ENCODE measurements at places on chromosomes 16 and 17.

GRCh38 chr16:9378876-9379275, 287.4 kb downstream of the HAPSTR1 start:
- H3K36me3 ChIP-seq = no peaks in the 10 kb centered on the region
- H3K4me3 ChIP-seq = no peak overlapping the region
- DNase-seq = peak; percentile 29
- peaks cover 17% of the 10 kb centered on the region for H3K4me1 ChIP-seq
- no peak overlapping the region for H3K27ac ChIP-seq

DNA sequence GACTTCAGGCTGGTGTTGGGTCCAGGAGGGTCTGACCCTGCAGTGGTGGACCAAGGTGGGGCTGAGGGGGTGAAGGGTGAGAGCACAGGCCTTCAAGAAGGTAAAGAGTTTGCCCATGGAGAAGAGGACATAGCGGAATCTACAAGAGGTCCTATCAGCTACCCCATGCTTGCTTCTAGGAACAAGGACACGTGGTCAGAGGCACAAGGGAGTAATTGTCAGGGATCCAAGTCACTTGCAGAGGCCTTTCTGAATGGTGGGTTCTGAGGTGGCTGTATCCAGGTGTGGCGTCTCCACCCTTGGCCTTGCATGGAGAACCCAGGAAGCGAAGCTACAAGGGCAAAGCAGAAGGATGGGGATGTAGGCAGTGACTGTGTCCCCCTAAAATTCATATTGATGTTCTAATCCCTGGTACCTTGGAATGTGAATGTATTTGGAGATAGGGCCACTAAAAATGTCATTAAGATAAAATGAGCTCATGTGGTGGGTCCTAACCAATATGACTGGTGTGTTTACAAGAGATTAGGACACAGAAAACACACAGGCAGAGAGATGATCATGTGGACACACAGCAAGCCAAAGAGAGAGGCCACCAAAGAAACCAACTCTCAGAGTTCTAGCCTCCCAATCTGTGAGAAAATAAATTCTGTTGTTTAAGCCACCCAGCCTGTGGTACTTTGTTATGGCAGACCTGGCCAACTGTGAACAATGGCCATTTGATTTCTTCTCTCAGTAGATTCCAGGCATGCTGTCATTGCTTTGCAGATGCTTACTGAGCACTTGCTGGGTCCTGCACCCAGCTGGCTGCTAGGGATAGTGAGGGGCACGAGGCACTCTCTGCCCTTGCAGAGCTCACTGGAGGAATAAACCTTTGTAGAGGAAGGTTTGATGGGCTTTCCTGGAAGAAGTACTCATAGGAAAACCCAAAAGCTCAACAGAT, 75.8 kb downstream of the UTP18 start:
- no peaks in the 10 kb centered on the region for H3K36me3 ChIP-seq
- peaks cover 70% of the 10 kb centered on the region for H3K27me3 ChIP-seq
- no peaks in the 10 kb centered on the region for H3K4me1 ChIP-seq

GRCh38 chr17:29032013-29032856, 10.7 kb upstream of the PIPOX start:
- no peak for DNase-seq
- H3K4me1 ChIP-seq = no peaks in the 10 kb centered on the region
- no peak overlapping the region for H3K27ac ChIP-seq
- H3K27me3 ChIP-seq = no peaks in the 10 kb centered on the region
- H3K4me3 ChIP-seq = no peak overlapping the region

- H3K4me1 ChIP-seq = peaks cover 28% of the 10 kb centered on the region
- peaks cover 29% of the 10 kb centered on the region for H3K36me3 ChIP-seq
- no peak for DNase-seq
- no peak overlapping the region for H3K27ac ChIP-seq
These were observed 16.5 kb upstream of the ZNF750 start for GRCh38 chr17:82856361-82856760.

- H3K27me3 ChIP-seq = no peaks in the 10 kb centered on the region
- H3K4me1 ChIP-seq = no peaks in the 10 kb centered on the region
- DNase-seq = no peak
- H3K4me3 ChIP-seq = no peak overlapping the region
- H3K27ac ChIP-seq = no peak overlapping the region
These were observed 41.3 kb upstream of the RASD1 start for GRCh38 chr17:17537311-17538099.

GRCh38 chr17:68670967-68671693, 70.0 kb upstream of the FAM20A start:
- no peak overlapping the region for H3K4me3 ChIP-seq
- no peaks in the 10 kb centered on the region for H3K4me1 ChIP-seq
- peaks cover 49% of the 10 kb centered on the region for H3K27me3 ChIP-seq
- H3K27ac ChIP-seq = no peak overlapping the region

GRCh38 chr17:66123163-66123562, 68.8 kb downstream of the CEP112 start:
- no peaks in the 10 kb centered on the region for H3K4me1 ChIP-seq
- no peaks in the 10 kb centered on the region for H3K36me3 ChIP-seq
- no peaks in the 10 kb centered on the region for H3K27me3 ChIP-seq
- no peak overlapping the region for H3K4me3 ChIP-seq
- H3K27ac ChIP-seq = no peak overlapping the region
- no peak for DNase-seq

DNA sequence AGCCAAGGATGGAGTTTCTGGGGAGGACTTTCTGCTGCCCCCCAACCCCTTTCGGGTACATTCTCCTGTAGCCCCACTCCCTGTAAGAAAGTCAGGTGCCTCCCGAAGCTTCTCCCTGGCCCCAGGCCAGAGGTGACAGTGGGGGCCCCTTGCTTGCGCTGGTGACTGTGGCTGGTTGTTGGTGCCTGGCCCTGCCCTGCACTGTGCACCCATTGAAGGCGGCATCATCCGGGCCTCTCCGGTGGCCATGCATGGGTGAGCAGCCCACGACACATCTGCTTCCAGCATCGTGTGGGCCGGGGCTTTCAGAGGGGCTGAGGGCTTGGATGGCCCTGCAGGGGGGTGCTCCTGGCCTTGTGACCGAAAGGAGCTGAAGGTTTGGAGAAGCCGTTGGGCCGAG, 297.0 kb downstream of the SEC14L1 start:
- no peak overlapping the region for H3K4me3 ChIP-seq
- no peak for DNase-seq
- H3K36me3 ChIP-seq = peaks cover 40% of the 10 kb centered on the region

GRCh38 chr16:49620158-49620868, 235.6 kb downstream of the ZNF423 start:
- H3K27ac ChIP-seq = no peak overlapping the region
- peak; percentile 60 for DNase-seq
- H3K27me3 ChIP-seq = peaks cover 27% of the 10 kb centered on the region
- no peak overlapping the region for H3K4me3 ChIP-seq
- H3K4me1 ChIP-seq = no peaks in the 10 kb centered on the region
- H3K36me3 ChIP-seq = no peaks in the 10 kb centered on the region

- H3K4me3 ChIP-seq = no peak overlapping the region
- no peaks in the 10 kb centered on the region for H3K36me3 ChIP-seq
- H3K27me3 ChIP-seq = no peaks in the 10 kb centered on the region
These were observed 190.9 kb downstream of the HS3ST3A1 start for GRCh38 chr17:13410874-13411273.

DNA sequence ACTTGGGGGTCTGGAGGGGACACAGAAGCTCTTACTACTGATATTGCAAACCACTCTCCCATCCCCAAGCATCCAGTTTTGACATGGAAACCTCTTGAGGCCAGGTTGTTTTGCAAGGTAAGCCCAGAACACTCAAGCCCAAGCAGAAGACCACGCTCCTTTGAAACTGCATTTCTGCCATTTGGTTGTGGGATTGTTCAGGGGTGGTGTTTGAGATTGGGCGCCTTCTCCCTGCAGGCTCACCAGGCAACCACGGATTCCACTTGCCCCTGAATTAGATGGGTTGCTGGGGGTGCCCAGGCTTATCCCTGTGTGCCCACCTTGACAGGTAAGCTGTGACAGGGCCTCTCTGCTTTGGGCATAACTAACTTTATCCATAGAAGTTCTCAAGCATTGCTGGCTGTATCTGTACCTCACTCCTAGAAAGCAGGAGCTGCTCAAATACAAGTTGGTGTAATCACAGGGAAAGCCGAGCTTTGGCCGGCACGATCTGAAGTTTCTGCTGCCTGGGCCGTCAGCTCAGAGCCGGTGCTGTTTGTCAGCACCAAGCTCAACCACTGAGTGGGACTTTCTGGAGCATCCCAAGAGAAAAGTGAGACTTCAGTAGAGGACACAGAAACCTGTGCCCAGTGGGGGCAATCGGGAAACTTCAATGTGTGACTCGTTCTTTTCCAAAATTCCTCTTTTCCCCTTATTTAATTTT, 93.6 kb downstream of the CYLD start:
- H3K4me3 ChIP-seq = no peak overlapping the region
- DNase-seq = no peak
- peaks cover 47% of the 10 kb centered on the region for H3K27me3 ChIP-seq

DNA sequence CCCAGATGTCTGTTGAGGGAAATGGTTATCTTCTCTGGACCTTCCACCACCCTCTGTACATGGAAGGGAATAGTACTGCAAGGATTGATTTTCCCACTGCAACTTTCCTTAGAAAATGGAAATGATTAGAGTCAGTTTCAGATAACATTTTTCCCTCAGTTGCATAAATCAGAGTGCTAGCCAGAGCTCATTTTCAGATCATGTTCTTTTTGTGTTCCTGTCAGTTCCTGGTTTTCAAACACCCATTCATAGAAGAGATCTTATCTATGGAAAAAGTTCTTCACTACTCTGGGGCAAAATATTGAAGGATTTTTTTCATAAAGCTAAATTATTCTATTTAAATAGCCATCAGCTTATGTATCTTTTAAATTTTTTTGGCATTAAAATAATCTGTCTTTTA, 11.7 kb upstream of the COX10 start:
- H3K27ac ChIP-seq = no peak overlapping the region
- no peak overlapping the region for H3K4me3 ChIP-seq
- no peaks in the 10 kb centered on the region for H3K4me1 ChIP-seq

GRCh38 chr17:18006495-18007239, 32.3 kb downstream of the ATPAF2 start:
- no peak for DNase-seq

GRCh38 chr16:28537076-28537475, 1.7 kb downstream of the NUPR1 start:
- no peaks in the 10 kb centered on the region for H3K36me3 ChIP-seq
- DNase-seq = no peak
- peaks cover 12% of the 10 kb centered on the region for H3K4me1 ChIP-seq
- H3K27me3 ChIP-seq = no peaks in the 10 kb centered on the region

DNA sequence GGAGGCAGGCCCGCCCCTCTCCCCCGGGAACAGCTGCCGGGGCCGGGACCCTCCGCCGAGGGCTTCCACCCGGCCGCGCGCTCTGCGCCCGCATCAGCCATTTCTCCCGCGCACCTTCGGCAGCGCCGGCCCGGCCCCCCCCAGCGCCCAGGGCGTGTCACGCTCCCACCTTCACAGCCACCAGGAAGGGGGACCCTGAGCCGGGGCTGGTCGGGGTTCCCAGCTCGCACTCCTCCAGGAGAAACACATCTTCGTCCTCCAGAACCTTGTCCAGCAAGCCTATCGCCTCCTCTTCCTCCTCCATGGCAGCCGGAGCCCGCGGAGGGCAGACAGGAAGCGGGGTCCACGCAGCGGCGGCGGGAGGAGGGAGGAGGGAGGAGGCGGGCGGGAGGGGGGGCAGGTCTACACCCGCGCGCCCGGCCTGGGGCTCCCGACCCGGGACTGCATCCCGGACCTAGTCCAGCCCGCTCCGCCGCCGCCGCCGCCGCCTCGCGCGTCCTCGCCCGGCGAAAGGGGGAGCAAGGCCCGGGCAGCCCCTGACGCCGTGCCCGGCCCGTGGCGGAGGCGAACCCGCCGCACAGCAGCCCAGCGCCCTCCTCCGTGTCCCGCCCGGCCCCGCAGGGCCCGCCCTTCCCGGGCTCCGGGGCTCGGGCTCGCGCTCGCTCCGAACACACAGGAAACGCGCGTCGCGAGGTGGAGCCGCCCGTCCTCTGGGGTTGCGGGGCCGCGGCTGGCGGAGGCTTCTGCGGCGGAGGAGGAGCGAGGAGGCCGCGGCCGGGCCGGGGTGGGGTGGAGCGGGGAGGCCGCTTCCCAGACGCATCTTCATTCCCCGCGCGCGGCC, 70.8 kb downstream of the ABR start:
- H3K36me3 ChIP-seq = peaks cover 60% of the 10 kb centered on the region
- no peaks in the 10 kb centered on the region for H3K27me3 ChIP-seq
- peaks cover 30% of the 10 kb centered on the region for H3K4me1 ChIP-seq
- peak overlapping the region; percentile 70 for H3K27ac ChIP-seq
- peak; percentile 30 for DNase-seq

DNA sequence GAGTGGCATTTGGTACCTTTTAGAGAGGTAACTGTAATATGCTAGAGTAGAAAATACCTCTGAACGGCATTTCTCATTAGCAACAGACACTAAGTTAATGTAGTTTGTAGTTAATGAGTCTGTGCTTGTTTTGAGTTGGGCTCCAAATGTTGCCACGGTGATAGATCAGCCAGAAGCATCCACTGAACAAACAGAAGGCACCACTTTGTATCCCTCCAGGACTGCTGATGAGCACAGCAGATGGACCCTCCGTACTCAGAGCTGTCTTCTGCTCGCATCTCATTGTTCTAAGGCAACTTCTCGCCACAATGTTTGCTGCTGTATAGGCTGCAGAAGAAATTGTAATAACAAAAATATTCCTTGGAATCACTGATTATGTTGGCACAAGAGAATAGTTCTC, 56.1 kb downstream of the TNRC6C start:
- H3K27me3 ChIP-seq = no peaks in the 10 kb centered on the region
- no peak overlapping the region for H3K4me3 ChIP-seq
- H3K27ac ChIP-seq = no peak overlapping the region

DNA sequence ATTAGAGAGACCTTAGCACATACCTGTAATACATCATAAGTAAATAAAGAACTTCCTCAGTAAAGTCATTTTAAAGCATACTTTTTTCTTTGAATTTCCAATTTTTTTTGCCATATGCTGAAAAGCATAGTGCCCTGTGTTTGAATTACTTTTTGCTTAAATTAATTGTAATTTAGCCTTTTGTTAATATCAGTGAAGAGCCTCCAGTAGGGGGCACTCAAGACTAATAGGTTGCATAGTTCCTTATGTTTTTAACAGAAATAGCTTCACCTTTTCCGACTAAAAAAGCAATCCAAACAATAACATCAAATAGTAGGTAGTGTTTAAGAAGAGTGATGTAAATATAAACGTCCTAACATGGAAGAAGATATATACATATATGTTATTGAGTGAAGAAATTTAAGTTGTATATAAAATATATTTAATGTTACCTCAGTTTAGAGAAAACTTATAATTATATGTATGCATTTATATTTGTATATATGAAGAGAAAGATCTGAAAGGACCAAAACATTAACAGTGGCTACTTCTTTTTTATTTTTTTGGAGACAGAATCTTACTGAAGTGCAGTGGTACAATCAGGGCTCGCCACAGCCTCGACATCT, 18.6 kb downstream of the RAD51C start:
- no peaks in the 10 kb centered on the region for H3K27me3 ChIP-seq
- no peak overlapping the region for H3K4me3 ChIP-seq
- DNase-seq = peak; percentile 34
- peaks cover 6% of the 10 kb centered on the region for H3K36me3 ChIP-seq
- no peaks in the 10 kb centered on the region for H3K4me1 ChIP-seq
